ENCODE measurements at places on chromosomes 1 and 21. TPM values are rescaled to one million over a fixed set of nuclear protein-coding genes. Genes with fewer than 3 reads are reported as not detected.
A peak's percentile ranks its signal among the peaks of the same experiment; 100 is the strongest.

C4BPA gene
- not detected for polyA plus RNA-seq

POU3F1 gene
- polyA plus RNA-seq: 0.43 TPM

SLC6A17 gene
- not detected for polyA plus RNA-seq

DMRTA2 gene
- polyA plus RNA-seq: not detected

FMO5 gene
- 2.8 TPM for polyA plus RNA-seq

IFNLR1 gene
- not detected for polyA plus RNA-seq

APCS gene
- not detected for polyA plus RNA-seq

TFF3 gene
- not detected for polyA plus RNA-seq

FCRL2 gene
- not detected for polyA plus RNA-seq

SH2D2A gene
- 76.4 TPM for polyA plus RNA-seq

DNA sequence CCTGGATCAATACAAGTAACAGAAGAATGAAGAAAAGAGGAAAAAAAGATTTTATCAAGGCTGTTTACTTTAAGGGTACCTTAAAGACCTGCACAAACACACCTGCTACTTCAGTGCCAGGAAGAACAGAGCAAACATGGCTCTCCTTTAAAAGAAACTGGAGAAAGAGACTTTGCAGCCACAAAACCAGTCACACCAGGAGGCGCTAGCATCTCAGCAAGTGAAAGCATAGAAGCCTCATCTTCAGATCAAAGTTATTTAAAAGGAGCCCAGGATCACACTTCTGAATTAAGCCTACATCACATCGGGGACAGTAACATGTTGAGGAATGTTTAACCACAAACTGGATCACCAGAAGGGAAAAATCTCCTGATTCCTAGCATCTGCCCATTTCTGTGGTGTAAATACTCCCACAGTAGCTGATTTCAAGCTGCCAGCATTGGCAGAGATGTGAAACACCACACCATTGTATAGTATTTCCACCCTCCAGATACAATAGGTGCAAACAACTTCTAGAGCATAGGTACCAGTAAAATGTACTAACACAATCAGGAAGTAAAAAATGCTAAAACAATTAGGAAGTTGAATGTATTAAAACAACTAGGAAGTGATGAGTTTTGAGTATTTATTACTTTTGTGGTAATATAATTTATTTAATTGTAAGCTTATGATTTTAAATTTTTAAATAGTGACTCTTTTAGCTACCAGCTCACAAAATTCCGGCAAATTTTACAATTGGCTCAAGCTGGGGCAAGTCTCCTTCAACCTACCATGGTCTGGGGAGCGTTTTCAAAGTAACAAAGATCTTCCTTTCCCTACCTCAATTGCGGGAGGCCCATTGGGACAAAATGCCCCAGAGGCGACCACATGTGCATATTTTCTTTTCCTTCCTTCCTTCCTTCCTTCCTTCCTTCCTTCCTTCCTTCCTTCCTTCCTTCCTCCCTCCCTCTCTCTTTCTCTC is 105.3 kb upstream of the CLDN14 start:
- H3K27me3 ChIP-seq: peaks cover 6% of the 10 kb centered on the region
- no peaks in the 10 kb centered on the region for H3K36me3 ChIP-seq
- no peak overlapping the region for H3K4me3 ChIP-seq
- DNase-seq: no peak
- H3K4me1 ChIP-seq: no peaks in the 10 kb centered on the region

DNA sequence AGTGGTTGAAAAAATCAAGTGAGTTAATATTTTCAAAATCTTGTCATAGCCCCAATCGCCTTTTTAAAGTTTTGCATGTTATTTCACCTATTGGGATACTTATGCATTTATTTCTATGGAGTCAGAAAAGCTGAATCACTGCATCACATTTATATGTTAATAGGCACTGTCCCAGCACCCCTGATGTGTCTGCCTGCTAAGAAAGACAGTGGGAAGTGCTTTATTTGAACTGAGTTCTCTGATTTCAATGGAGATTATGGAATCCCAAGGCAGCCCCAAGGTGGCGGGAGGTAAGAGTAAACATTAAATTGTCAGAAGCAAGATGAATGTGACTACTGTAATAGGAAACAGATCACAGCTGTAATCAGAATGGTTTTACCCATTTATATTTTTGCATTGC is 2225.7 kb downstream of the NCAM2 start:
- H3K36me3 ChIP-seq: no peaks in the 10 kb centered on the region
- H3K27me3 ChIP-seq: no peaks in the 10 kb centered on the region
- no peaks in the 10 kb centered on the region for H3K4me1 ChIP-seq
- no peak overlapping the region for H3K4me3 ChIP-seq

DNA sequence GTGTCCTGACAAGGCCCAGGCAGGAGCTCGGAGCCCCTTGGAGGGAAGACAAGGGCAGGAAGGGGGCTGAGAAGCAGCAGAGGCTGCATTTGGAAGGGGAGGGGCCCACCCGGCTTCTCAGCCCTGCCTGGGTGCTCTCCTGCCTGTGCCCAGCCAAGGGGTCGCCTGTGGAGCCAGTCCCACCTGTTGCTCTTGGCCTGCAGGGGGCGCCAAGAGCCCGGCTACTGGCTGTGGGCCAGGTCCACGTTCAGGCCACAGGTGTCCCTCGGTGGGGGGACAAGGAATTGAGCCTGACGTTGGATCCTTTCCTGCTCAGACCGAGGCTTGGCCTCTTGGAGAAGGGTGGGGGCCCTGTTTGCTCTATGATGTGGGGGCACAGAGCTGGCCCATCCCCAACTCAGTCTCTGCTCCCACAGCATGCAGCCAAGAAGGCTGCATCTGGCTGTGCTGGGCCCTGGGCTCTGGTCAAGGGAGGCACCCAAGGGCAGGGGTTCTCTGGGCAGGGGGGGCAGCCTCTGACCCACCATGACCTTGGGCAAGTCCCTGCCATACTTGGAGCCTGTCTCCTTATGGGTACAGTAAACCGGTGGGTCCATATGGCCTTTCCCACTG is 10.9 kb downstream of the WNT4 start:
- no peaks in the 10 kb centered on the region for H3K36me3 ChIP-seq
- H3K27me3 ChIP-seq: no peaks in the 10 kb centered on the region
- no peaks in the 10 kb centered on the region for H3K4me1 ChIP-seq
- H3K4me3 ChIP-seq: no peak overlapping the region

- H3K4me1 ChIP-seq: peaks cover 12% of the 10 kb centered on the region
- H3K27me3 ChIP-seq: no peaks in the 10 kb centered on the region
- no peak for DNase-seq
- no peaks in the 10 kb centered on the region for H3K36me3 ChIP-seq
- no peak overlapping the region for H3K4me3 ChIP-seq
These were observed 41.8 kb downstream of the CHRM3 start for GRCh38 chr1:239428120-239428710.

- H3K27ac ChIP-seq: no peak overlapping the region
- H3K4me1 ChIP-seq: no peaks in the 10 kb centered on the region
- DNase-seq: no peak
These were observed 169.6 kb upstream of the LHX8 start for GRCh38 chr1:74964508-74965102.

GRCh38 chr1:58942759-58943191 is 158.9 kb upstream of the JUN start:
- peak; percentile 34 for DNase-seq
- peaks cover 1% of the 10 kb centered on the region for H3K27me3 ChIP-seq
- no peaks in the 10 kb centered on the region for H3K36me3 ChIP-seq
- peaks cover 66% of the 10 kb centered on the region for H3K4me1 ChIP-seq

- H3K27ac ChIP-seq: no peak overlapping the region
- DNase-seq: no peak
- H3K4me1 ChIP-seq: no peaks in the 10 kb centered on the region
- H3K4me3 ChIP-seq: no peak overlapping the region
- H3K27me3 ChIP-seq: no peaks in the 10 kb centered on the region
These were observed 11.9 kb upstream of the VHLL start for GRCh38 chr1:156310962-156311361.

GRCh38 chr1:13771745-13772144 is 71.8 kb downstream of the PRDM2 start:
- H3K36me3 ChIP-seq: peaks cover 3% of the 10 kb centered on the region
- H3K27me3 ChIP-seq: no peaks in the 10 kb centered on the region
- H3K4me3 ChIP-seq: no peak overlapping the region
- H3K4me1 ChIP-seq: peaks cover 48% of the 10 kb centered on the region
- H3K27ac ChIP-seq: no peak overlapping the region

- peaks cover 2% of the 10 kb centered on the region for H3K27me3 ChIP-seq
- no peak for DNase-seq
- no peak overlapping the region for H3K27ac ChIP-seq
- H3K4me3 ChIP-seq: no peak overlapping the region
- H3K4me1 ChIP-seq: peaks cover 79% of the 10 kb centered on the region
These were observed 73.3 kb downstream of the MRPL37 start for GRCh38 chr1:54273092-54273794.

DNA sequence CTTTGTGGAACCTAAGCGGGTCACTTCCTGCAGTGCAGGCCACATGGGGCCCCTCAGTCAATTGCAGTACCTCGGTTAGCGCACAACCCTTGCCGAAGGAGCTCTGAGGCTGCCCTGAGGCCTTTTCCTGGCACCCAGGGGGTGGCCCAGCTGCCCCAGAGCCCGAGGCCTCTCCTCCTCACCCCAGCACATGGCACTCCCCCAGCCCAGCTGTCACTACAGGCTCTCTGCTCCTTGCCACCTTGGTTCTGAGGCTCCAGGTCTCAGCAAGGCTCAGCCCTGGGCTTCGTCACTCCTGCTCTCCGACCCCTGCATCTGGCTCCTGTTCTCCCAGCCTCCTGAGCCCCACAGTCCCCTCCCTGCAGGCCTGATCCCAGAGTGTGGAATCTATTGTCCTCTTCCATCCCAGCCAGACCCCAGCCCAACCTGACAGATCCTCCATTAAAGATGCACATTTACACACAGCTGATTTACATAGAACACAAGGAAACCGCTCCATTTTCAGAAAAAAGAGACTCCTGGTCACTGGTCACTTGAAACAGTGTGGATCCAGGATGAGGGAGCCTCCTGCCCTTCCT is 192.8 kb upstream of the POU3F1 start:
- no peaks in the 10 kb centered on the region for H3K4me1 ChIP-seq
- H3K36me3 ChIP-seq: no peaks in the 10 kb centered on the region
- H3K4me3 ChIP-seq: no peak overlapping the region
- no peak overlapping the region for H3K27ac ChIP-seq
- DNase-seq: no peak
- H3K27me3 ChIP-seq: no peaks in the 10 kb centered on the region

DNA sequence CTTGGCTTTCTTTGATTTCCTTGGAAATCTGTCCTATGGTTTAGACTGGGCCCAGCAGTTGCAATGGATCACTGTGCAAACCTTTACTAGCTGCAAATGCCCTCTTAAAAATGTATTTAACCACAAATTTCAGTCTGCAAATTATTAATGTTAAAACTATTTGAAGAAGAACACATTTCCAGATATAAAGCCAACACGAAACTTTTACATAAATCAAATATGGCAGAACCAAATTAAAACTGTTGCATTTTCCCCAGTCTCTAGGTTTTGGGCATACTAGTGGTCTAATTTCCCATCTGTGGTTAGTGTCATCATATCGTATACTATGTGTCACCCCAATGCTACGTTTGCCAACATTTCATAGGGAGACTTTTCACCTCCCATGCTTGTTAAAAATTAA is 52.3 kb downstream of the HMCN1 start:
- H3K4me3 ChIP-seq: no peak overlapping the region
- H3K27me3 ChIP-seq: peaks cover 6% of the 10 kb centered on the region
- no peaks in the 10 kb centered on the region for H3K36me3 ChIP-seq
- H3K27ac ChIP-seq: no peak overlapping the region
- no peaks in the 10 kb centered on the region for H3K4me1 ChIP-seq
- no peak for DNase-seq

GRCh38 chr1:206797534-206798383 is 25.5 kb upstream of the IL10 start:
- H3K4me3 ChIP-seq: no peak overlapping the region
- H3K27ac ChIP-seq: no peak overlapping the region
- peaks cover 5% of the 10 kb centered on the region for H3K27me3 ChIP-seq
- peak; percentile 26 for DNase-seq
- peaks cover 7% of the 10 kb centered on the region for H3K36me3 ChIP-seq

GRCh38 chr1:149844101-149844500 is 55.3 kb upstream of the BOLA1 start:
- H3K36me3 ChIP-seq: no peaks in the 10 kb centered on the region
- no peak for DNase-seq
- peaks cover 59% of the 10 kb centered on the region for H3K4me1 ChIP-seq
- peak overlapping the region; percentile 84 for H3K4me3 ChIP-seq
- peaks cover 4% of the 10 kb centered on the region for H3K27me3 ChIP-seq

- no peaks in the 10 kb centered on the region for H3K36me3 ChIP-seq
- no peak for DNase-seq
- H3K4me3 ChIP-seq: peak overlapping the region; percentile 70
- H3K4me1 ChIP-seq: peaks cover 11% of the 10 kb centered on the region
These were observed 1.4 kb downstream of the TMEM54 start for GRCh38 chr1:32899586-32900296.

GRCh38 chr1:20507564-20508410 is at the start of gene MUL1:
MUL1 (minus strand) TSS chr1:20508151; CDS start chr1:20508024, 127 bp downstream.
- H3K27ac ChIP-seq: peak within 1 kb of the TSS; percentile 95
- no peaks in the 10 kb centered on the region for H3K36me3 ChIP-seq
- peaks cover 3% of the 10 kb centered on the region for H3K27me3 ChIP-seq
- H3K4me1 ChIP-seq: peaks cover 32% of the 10 kb centered on the region
- peak within 1 kb of the TSS; percentile 90 for H3K4me3 ChIP-seq
- peak; percentile 93 for DNase-seq

GRCh38 chr1:172391976-172392375 is 28.5 kb upstream of the C1orf105 start:
- H3K36me3 ChIP-seq: peaks cover 7% of the 10 kb centered on the region
- H3K4me3 ChIP-seq: no peak overlapping the region
- no peak overlapping the region for H3K27ac ChIP-seq
- DNase-seq: no peak

GRCh38 chr1:3779912-3780416 is 7.4 kb downstream of the SMIM1 start:
- H3K36me3 ChIP-seq: peaks cover 17% of the 10 kb centered on the region
- H3K4me1 ChIP-seq: peaks cover 4% of the 10 kb centered on the region
- peak overlapping the region; percentile 4 for H3K27ac ChIP-seq
- peaks cover 2% of the 10 kb centered on the region for H3K27me3 ChIP-seq

GRCh38 chr1:226495716-226496115 is 52.8 kb upstream of the STUM start:
- H3K4me1 ChIP-seq: no peaks in the 10 kb centered on the region
- no peak overlapping the region for H3K27ac ChIP-seq
- H3K36me3 ChIP-seq: no peaks in the 10 kb centered on the region
- H3K4me3 ChIP-seq: no peak overlapping the region

DNA sequence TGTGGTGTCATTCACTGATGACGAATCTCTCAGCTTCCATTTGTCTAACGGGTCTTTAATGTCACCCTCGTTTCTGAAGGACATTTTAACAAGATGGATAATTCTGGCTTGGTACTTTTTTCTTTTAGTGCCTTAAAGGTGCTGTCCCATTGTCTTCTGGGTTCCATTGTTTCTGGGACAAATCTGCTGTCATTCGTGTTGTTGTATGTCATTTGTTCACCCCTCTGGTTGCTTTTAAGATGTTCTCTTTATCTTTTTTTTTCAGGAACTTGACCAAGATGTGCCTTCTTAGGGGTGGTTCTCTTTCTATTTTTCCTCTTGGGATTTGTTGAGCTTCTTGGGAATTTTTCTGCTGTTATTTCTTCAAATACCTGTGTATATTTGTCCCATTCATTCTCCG is 14.0 kb upstream of the MMEL1 start:
- no peak overlapping the region for H3K27ac ChIP-seq
- no peak overlapping the region for H3K4me3 ChIP-seq
- DNase-seq: no peak
- peaks cover 9% of the 10 kb centered on the region for H3K36me3 ChIP-seq
- peaks cover 6% of the 10 kb centered on the region for H3K4me1 ChIP-seq

GRCh38 chr21:39159342-39160063 is 23.7 kb downstream of the PSMG1 start:
- no peak overlapping the region for H3K4me3 ChIP-seq
- DNase-seq: no peak
- peaks cover 14% of the 10 kb centered on the region for H3K27me3 ChIP-seq
- H3K36me3 ChIP-seq: no peaks in the 10 kb centered on the region
- H3K4me1 ChIP-seq: no peaks in the 10 kb centered on the region
